ENCODE measurements at places on chromosomes 6 and 20.

DNA sequence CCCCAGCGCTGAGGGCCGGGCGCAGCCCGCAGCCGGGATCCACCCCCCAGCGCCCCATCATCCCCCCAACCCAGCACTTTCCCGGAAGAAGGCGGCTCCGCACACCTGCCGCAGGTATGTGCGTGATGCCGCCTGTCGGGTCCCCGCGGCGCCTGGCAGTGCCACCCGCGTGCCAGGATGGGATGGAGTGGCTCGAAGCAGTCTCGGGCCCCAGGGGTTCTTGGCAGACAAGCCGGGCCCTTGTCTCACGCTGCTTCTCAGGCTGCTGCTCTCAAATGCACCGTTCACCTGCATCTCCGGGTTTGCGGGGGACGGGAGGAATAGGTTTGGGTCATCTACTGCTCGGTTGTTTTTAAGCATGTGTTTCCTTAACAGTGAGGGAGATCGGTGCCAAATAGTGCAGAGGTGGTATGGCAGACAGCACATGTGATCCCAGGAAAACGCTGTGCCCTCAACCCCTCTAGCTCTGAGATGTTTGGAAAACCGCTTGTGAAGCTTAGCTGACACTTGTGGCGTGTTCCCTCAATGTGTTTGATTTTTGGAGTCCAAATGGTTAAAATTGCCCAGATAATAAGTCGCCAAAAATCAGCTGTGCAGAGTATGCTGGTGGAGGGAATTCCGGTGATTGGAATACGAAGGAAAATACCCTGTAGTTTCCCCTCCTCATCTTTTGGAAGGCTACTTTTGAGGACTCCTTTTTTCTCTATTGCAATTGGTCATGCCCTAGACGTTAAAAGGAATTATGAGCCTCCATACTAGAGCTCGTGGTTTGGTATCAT is 926 bp downstream of the MYLIP start:
- no peak for DNase-seq

GRCh38 chr20:11195169-11195568 is 521.4 kb upstream of the JAG1 start:
- DNase-seq: no peak

GRCh38 chr20:19213946-19214490 is 1.6 kb downstream of the SLC24A3 start:
- DNase-seq: no peak

DNA sequence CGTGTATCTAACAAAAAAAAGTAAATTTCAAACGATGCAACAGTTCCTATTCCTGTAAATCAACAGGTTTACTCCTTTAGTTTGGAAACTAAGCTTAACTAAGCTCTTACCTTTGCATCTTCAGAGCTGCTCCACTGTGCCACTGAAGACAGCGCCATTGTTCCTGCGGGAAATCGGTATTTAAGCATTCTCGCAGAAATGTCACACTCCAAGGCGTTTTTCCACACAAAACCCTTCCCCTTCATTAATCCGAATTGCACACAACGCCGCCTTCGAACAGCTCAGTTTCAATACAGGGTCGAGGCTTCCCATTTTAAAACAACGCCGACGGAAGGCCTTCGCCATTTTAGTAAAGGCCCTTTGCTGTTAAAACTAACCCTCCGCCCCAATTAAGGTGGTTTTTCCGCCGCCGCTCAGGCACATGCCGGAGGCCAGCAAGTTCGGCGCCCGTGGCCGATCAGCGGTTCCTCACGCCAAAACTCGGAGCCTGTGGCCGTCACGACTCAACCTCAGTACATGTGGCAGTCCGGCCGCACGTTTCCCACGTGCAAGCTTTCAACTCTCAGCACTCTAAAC is 35.4 kb upstream of the SYNCRIP start:
- DNase-seq: no peak

DNA sequence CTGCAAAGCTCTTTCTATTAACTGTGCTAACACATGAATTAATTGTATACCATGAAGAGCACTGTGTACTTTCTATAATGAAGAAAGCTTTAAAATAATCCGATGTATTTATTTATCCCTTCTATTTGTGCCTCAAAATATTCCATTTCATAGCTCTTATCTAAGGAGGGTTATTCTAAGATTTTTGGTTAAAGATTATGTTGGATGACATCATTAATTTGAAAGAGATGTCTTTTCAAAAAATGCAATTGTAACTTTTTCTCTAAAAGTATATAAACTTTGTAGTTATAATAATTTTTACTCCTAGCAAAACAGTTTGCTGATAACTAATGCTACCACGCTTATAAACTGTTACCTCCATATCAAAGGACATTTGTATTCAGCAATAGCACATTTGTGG is 192.4 kb upstream of the HSF2 start:
- no peak for DNase-seq
